ENCODE measurements at places on chromosomes 13 and 19. TPM values are rescaled to one million over a fixed set of nuclear protein-coding genes. Genes with fewer than 3 reads are reported as not detected.

DNA sequence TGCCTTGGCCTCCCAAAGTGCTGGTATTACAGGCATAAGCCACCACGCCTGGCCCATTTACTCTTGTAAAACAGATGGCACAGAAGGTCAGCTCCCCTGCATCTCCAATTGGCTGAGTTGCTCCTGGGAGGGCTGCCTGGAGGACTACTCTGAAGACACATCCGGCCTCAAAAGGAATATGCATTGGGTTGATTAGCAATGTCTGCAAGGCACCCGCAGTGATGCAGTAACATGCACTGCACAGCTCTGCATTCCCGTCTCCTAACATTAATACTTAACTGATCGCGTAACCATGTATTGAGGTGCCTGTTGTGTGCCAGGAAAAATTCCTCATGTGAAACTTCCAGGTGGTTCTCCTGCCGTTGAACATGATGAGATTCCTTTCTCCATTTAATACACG, 5.0 kb downstream of the ELAVL3 start:
- DNase-seq, result no peak

DNA sequence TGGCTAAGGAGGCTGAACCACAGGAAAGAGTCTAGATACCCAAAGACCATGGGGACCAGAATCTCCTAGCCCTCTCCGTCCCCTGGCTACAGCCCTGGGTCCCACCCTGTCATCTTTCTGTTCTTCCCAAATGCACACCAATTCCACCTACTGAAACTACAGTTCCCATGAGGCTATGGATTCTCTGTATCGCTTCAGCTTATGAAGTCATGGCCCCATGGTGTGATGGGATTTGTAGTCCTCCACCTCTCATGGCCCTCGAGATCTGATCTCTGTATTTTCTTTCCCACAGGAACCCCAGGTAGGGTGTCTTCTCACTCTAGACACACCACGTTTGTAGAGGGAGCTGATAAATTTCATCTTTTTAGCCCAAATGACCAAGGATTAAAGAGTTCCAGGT, 11.8 kb downstream of the PTPRH start:
- DNase-seq, result no peak

- no peak for DNase-seq
Measured at GRCh38 chr19:35267353-35267817, 1.4 kb upstream of the USF2 start.

DNA sequence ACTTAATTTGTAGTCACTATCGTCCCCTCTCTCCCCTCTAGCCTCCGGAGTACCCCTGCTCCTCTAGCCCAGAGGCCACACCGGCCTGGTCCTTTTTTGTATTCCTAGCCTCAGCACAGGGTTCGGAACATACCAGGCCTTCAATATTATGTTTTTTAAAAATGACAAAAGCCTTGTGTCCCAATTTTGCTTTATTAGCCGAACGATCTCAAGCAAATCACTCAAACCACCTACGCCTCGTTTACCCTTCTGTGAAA, 463 bp upstream of the POMP start:
- DNase-seq, result no peak

DNA sequence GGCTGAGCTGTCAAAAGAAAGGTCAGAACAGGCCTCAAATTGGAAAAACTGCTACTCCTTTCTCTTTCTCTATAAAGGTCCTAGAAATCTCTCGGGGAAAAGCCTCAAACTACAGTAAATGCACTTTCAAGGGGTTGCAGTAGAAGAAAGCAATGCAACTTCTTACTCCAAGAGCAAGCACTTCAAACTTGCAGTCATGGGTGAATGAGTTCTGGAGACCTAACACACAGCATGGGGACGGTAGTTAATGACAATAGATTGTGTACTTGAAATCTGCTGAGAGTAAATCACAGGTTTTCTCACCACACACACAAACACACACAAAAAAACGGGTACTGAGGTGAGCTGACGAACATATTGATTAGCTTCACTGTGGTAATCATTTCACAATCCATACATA, 11.8 kb downstream of the TUBGCP3 start:
- DNase-seq, result no peak

GRCh38 chr13:44575741-44576350, at the start of gene TSC22D1:
Gene TSC22D1, minus strand, starts transcription at chr13:44576330. Its CDS starts 256 bp downstream, at chr13:44576074.
- DNase-seq, result no peak

GRCh38 chr19:21317821-21318220, 11.4 kb downstream of the ZNF708 start:
- DNase-seq, result no peak

DNA sequence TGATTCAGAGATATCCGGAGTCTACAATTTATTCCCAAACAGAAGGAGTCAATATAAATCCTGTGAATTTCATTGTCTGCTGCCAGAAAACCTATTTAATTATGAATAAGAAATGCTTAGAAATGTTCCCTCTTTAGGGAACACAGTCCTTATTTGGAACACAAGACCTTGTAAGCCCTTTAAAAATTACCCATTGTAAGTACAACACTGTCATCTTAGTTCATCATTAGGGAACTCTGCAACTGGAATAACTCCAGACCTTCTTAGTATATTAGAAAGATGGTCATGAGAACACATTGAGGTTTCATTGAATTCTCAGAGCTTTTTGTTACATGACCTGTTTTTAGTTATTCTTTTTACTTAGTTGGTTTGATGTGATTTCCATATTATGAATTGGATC, 548.5 kb upstream of the KLF12 start:
- DNase-seq, result no peak

GRCh38 chr19:46295401-46296201, 1.2 kb upstream of the HIF3A start:
- DNase-seq, result no peak

DNA sequence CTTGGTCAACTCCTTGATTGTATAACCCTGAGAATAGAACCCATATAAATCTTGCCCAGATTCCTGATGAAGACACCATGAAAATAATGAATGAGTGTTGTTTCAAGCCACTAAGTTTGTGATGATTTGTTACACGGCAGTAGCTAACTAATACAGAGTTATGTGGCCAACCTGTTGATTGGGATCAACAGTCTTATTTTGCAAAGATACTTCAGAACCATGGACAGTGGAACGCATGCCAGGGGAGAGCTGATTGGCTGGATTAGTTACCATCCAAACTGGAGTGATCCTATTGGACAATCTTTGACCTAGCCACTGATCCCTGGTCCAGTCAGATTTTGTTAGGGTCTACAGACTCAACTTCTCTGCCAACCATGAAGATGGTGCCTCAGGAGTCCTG, 26.6 kb downstream of the CD70 start:
- DNase-seq, result no peak

DNA sequence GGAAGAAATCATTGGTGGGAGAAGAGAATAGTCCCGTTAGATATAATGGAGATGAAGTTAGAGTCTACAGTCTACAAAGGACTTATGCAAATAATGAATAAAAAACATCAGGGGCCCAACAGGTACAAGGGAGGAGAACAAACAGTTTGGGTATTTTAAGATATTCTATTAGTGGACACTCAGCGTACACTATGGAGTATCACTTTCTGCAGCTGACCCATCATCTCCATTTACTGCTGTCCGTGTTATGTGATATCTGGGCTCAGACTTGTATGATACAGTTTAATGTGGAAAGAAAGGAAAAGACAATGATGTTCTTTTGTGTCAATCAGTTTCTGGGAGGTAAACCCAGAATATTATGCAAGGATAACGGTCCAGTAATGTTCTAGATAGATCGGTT, 126.2 kb downstream of the RAB20 start:
- DNase-seq, result no peak

GRCh38 chr13:98279473-98280175, 102.6 kb upstream of the RNF113B start:
- peak; percentile 87 for DNase-seq

DNA sequence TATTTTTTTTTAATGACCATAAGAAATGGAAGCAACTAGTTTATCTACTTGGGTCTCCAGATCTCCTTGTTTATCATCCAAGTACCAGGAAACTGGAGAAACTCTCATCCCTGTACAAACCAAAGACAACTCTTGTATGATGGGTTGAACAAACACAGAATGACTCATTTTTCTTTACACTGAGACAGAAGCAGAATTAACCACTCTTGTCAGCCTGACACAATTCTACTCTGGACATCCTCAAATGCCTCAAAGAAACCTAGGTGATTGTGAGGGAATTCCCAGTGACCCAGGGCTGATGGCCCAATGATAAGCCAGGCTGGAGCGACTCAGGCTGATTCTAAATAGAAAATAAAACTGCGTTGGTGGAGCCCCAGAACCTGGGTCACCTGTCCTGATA, 151.5 kb downstream of the ZNF737 start:
- no peak for DNase-seq

GRCh38 chr13:32229443-32229842, 85.7 kb downstream of the ZAR1L start:
- no peak for DNase-seq

DNA sequence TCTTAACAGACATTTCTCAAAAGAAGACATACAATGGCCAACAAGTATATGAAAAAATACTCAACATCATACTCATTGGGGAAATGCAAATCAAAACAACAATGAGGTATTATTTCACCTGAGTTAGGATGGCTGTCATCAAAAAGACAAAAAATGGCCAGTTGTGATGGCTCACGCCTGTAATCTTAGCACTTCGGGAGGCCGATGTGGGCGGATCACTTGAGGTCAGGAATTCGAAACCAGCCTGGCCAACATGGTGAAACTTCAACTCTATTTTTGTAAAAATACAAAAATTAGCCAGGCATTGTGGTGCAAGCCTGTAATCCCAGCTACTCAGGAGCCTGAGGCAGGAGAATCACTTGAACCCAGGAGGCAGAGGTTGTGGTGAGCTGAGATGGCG, 22.0 kb downstream of the CEACAM16 start:
- no peak for DNase-seq

DNA sequence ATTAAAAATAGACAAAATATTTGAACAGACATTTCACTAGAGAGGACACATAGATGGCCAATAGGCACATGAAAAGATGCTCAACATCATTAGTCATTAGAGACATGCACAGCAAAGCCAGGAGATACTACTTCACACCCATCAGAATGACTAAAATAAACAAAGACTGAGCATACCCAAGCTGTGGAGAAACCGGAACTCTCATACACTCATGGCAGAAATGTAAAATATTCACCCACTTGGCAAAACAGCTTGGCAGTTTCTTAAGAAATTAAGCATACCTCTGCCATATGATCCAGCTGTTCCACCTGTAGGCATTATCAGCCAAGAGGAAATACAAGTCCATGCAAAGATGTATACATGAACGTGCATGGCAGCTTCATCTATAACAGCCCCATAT, 213.4 kb downstream of the TSHZ3 start:
- no peak for DNase-seq

GRCh38 chr19:2962018-2962670, 15.2 kb upstream of the TLE6 start:
- peak; percentile 86 for DNase-seq

DNA sequence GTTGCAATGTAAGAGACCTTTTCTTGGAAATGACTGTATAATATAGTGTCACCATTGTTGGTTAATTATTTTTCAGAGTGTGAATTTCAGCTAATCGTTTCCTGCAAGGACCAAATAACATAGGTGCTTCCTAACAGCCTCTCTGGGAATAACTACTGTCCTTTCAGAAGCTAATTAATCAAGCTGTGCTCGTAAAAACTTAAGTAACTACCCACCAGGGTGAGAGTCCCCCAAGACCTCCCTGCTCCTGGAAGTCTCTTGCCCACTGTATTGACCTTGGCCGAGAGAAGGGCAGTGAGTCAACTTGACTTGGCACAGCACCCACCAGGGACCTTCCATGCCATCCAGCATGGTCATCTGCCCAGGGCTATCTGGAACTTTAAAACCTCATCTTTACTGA, 50.3 kb downstream of the UQCRFS1 start:
- DNase-seq, result no peak

DNA sequence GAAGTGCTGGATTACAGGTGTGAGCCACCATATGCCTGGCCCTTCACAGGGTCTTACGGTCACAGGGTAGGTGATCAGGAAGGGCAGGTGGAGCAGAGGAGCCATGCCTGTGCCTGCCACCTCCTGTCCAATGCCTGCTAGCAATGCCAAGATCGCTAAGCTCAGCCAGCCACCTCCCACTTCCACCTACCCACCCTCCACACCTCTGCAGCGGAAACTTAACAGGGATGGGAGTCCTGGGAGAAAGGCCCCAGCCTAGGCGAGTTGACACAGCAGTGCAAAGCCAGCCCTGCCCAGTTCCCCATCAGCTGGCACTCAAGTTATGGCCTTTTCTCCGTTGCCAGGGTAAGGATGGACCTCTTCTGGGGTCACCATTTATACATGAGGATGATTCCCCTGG, 15.9 kb upstream of the FCHO1 start:
- no peak for DNase-seq

DNA sequence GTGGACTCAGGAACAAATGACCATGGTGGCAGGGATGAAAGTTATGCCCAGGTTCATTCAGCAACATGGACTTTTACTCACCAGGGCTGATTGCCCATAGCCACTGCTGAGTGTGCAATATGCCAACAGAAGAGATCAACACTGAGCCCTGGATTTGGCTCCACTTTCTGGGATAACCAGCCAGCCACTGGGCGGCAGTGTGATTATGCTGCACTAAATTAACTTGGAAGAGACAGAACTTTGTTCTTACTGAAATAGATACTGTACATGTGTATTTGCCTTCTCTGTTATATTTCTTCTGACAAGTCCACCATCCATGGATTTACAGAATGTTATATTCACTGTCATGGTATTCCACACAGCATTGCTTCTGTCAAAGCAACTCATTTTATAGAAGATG, 257.4 kb downstream of the TDRD3 start:
- DNase-seq, result no peak

- no peak for DNase-seq
Measured at GRCh38 chr13:77448689-77449088, 86.8 kb upstream of the SCEL start.

DNA sequence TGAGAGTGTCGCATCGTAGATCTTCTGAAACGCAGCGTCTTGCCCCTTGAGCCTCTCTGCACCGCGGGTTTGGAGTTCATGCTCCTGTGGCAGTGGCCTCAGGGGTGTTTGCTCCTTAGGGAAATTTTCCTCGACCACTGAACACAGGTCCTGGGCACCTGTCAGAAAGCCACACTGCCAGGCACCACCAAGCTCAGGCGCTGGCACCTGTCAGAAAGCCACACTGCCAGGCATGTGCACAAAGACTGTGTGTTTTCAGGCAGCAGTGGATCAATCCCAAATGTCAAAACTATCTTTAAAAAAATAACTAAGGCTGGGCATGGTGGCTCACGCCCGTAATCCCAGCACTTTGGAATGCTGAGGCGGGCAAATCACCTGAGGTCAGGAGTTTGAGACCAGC, 87.1 kb downstream of the ATP11A start:
- DNase-seq, result no peak

DNA sequence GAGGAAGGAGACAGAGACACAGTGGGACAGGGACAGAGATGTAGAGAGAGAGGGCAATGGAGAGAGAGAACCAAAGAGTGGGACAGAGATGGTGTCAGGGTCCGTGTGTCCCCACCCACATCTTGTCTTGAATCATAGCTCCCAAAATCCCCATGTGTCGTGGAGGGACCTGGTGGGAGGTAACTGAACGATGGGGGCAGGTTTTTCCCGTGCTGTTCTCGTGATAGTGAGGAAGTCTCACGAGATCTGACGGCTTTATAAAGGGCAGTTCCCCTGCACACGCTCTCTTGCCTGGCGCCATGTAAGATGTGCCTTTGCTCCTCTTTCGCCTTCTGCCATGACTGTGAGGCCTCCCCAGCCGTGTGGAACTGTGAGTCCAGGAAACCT, 7.5 kb upstream of the PLA2G4C start:
- DNase-seq, result no peak

Gene NCAN
- polyA plus RNA-seq, result 0.05 TPM

Gene KCNRG
- 2.1 TPM for polyA plus RNA-seq

Gene IZUMO2
- 0.35 TPM for polyA plus RNA-seq

Gene LHB
- polyA plus RNA-seq, result 0.38 TPM

Gene PDX1
- not detected for polyA plus RNA-seq

Gene HIPK4
- 0.20 TPM for polyA plus RNA-seq

Gene FAM124A
- polyA plus RNA-seq, result 4.8 TPM

Gene METTL21C
- polyA plus RNA-seq, result not detected
